Iris pigment epithelial cell (primary cell): ENCODE measurements at places on chromosomes 6 and 20.

GRCh38 chr6:6592826-6593475 is 4.4 kb downstream of the LY86 start:
- DNase-seq: no peak

DNA sequence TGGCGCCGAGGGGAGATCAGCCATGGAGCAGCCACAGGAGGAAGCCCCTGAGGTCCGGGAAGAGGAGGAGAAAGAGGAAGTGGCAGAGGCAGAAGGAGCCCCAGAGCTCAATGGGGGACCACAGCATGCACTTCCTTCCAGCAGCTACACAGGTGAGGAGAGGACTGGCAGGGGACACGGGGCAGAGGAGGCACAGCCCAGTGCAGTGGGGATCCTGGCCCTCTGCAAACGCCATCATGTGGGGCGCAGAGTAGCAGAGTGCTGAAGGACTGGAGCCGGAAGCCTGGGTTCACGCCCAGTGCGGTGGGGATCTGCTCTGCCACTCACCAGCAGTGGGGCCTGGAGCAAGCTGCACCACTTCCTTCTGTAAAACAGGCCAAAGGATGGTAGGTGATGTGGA is 41.1 kb upstream of the FANCE start:
- no peak for DNase-seq

GRCh38 chr6:124158024-124158423 is 354.4 kb downstream of the NKAIN2 start:
- DNase-seq: no peak

GRCh38 chr6:149060300-149060984 is 257.1 kb upstream of the TAB2 start:
- DNase-seq: no peak
